Activated CD4-positive, alpha-beta memory T cell treated with anti-CD3 and anti-CD28 coated beads, Interleukin-2, amount 10 ng/mL, durations not matched to agents 7 days and 5 days (primary cell): ENCODE measurements at places on chromosomes 12 and 14. TPM values are rescaled to one million over a fixed set of nuclear protein-coding genes. Genes with fewer than 3 reads are reported as not detected.
A peak's percentile ranks its signal among the peaks of the same experiment; 100 is the strongest.

GRCh38 chr14:93369713-93370266 is 22.8 kb downstream of the COX8C start:
- DNase-seq: no peak

L2HGDH gene
- total RNA-seq: 10.0 TPM

KLHL33 gene
- 0.05 TPM for total RNA-seq

DNA sequence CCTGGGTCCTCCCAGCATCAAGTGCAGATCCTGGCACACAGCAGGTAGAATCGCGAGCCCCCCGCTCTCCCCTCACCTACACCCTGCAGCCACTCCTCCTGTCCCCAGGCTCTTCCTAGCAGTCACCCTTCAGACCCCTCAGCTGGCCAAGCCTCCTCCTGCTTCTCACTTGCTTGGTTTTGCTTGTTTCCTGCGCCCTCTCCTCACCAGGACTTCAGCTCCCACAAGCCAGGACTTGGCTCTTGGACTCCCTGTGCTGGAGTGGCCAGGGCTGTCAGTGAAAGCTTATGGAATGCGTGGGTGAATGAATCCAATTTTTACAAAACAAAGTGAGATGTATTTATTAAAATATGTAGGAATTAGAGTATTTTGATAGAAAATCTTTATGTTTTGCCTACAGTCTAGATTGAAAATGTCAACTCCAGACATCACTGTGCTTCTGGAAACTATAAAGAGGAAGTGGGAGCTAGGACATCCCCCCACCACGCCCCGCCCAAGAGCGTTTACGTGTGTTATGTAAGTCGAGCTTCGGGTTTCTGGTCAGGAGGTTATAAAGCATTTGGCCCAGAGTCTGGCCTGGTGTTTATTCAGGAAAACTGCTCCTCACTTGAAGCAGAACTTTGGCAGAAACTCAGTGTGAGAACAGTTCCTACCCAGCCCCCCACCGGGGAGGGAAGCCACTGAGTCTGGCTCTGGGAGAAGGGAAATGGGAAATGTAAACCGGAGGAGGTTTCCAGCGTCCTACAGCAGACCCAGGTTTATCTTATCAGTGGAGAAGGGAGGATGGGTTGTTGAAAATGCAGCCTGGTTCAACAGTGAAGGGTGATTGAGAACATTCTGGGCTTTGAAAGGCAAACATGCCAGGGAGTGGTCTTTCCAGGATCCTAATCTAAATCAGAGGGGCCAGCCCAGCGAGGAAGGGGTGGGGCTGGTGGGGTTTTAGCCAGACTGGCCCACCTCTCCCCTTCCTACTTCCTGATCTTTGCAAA is 8.8 kb downstream of the ALDH2 start:
- no peak for DNase-seq

LMNTD1 gene
- not detected for total RNA-seq

DNA sequence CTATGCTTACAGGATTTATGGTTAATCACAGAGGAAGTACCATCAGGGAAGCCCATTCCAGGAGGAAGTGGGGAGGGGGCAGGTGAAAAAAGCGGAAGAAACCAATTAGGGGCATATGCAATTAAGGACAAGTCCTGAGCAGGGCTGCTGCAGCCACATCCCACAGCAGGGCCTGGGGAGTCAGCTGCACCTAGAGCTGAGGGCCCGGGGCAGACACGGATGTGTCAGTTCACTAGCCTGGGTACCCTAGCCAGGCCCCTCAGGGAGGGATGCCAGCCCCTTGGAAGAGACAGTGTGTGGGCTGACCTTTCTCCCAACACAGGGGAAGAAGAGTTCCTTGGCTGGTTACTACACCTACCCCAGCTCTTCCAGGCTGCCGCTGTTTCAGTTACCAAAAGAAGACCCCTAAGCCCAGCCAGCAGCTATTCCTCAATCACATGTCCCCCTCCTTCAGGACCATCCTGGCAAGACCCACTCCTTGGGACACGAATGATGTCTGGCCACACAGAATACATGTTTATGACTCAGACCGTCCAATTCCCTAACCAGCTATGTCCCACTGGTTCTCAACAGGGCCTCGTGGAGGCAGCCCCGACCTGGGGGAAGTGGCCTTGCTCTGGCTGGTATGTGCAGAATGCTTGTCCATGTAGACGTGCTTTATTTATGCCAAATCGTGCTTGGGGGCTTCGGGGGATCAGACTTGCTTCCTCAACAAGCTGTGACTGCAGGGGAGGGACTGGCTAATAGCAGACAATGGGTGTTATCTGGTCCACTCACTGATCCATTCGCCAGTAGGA is 133.7 kb upstream of the RTL1 start:
- DNase-seq: no peak

GRCh38 chr14:100777818-100778525 is 47.9 kb upstream of the MEG3 start:
- no peak for DNase-seq

GRCh38 chr12:2376908-2377657 is 324.3 kb downstream of the CACNA1C start:
- no peak for DNase-seq

- no peak for DNase-seq
These were observed 151.2 kb downstream of the AKAP6 start for GRCh38 chr14:32480337-32480736.

GRCh38 chr14:98210045-98210672 is 1061.8 kb downstream of the BCL11B start:
- peak; percentile 48 for DNase-seq

LGR5 gene
- not detected for total RNA-seq

DNA sequence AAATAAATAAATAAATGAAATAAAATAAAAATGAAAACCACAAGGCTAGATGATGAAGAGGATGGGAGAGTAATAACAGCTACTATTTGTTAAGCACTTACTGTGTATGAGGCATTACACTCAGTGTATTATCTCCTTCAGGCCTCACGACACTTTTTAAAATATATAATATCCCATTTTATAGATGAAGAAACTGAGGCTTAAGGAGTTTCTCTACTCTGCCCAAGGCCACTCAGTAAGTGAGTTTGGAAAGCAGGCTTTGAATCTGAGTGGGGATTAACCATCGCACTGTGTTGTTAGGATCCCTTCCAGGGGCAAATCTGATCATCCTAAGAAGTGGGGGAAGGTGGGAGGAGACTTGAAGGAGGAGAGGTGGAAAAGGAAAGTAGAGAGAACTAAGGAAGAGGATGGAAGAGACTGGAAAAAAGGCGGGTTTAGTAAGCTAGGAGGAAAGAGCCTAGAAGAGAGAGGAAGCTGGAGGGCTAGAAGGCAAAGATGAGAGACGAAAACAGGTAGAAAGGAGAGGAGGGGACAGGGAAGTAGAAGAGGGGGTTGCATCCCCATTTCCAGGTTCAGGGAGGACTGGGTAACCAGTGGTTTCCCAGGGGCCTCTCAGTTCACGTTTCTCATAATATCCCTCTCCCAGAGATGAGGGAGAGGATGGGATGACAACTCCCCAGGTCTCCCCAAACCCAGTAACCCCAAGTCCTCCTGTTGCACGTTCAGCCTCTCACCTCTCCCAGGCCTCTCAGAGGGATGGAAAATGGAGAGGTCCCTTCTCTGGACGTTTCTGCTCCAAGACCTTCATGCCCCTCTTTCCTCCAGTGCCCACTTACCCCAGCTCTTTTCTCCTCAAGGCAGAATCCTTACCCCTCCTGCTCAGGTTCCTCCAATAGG is 1.7 kb downstream of the STAT6 start:
- no peak for DNase-seq

DNA sequence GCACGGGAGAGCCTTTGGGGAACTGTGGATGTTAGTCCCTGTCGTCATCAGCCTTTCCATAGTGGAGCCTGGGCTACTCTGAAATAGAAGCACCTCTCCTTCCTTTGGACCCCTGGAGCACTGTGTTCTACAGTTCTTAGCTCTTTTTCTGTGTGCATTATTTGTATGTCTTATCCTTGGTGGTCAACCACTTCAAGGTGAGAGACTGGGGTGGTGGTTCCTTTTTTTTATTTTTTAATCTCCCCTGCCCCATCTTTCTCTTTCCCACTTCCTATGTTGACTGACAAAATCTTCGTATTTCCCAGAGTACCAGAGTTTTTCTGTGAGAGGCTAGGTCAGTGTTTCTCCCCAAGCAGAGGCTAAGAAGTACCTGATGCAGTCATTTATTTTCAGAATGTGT is 111.7 kb downstream of the CRADD start:
- no peak for DNase-seq

DNA sequence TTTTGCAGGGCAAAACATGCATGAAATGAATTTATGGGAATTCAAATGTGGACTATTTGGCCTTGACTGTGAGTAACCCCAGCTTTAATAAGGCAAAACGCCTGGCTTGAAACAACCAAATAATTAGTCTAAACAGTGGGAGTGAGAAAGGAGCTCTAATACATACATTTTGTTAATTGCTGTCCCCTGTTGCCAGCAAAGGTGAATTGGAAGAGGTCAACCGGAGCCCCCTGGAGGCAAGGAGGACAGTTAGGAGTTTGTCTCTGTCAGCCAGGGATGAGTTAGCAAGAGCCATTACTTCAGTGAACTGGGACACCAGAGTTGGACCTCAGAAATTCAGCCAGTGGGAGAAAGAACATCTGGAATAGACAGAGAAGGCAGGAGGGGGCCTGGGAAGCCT is 17.4 kb downstream of the KRT76 start:
- DNase-seq: no peak

- no peak for DNase-seq
These were observed 353.5 kb downstream of the TMEM132D start for GRCh38 chr12:129550353-129550752.

- DNase-seq: no peak
These were observed 147.1 kb upstream of the SLCO1C1 start for GRCh38 chr12:20547816-20548575.

DNA sequence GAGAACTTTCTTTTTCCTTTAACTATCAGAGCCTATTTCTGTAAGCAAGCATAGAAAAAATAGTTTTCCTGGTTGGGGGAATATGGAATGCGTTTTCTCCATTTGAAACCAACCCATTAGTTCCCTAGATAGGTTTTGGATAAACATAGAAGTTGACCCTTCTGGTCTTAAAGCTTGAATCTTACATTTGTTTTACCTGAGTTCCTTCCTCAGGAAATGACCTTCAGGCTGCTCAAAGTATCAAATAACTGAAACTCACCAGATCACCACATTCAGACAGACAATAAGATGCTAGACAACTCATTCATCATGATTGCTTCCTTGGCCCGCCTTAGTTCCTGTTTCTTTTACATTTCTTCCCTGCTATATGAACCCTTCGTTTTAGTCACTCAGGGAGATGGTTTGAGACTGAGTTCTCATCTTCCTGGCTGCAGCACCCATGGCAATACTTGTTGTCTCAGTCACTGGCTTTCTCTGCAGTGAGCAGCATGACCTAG is 52.2 kb downstream of the LRP6 start:
- no peak for DNase-seq

GRCh38 chr14:95562892-95563685 is 28.2 kb downstream of the GLRX5 start:
- DNase-seq: no peak

- no peak for DNase-seq
These were observed 32.5 kb upstream of the YAF2 start for GRCh38 chr12:42270596-42270995.

DNA sequence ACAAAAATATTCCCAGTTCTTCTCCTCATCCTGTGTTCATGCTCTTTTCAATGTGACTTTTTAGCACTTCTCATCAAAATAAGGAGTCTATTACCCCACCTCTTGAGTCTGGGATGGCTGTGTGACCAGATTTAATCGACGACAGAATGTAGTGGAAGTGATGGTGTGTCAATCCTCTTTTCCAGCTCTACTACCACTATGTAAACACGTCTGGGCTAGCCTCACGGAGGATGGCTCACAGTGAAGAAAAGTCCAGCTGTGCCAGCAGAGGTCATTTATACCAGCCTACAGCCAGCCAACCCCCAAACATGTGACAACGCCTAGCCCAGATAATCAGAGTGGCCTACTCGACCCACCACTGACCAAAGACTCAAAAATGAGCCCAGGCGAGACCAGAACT is 37.3 kb upstream of the FGF6 start:
- no peak for DNase-seq

DNA sequence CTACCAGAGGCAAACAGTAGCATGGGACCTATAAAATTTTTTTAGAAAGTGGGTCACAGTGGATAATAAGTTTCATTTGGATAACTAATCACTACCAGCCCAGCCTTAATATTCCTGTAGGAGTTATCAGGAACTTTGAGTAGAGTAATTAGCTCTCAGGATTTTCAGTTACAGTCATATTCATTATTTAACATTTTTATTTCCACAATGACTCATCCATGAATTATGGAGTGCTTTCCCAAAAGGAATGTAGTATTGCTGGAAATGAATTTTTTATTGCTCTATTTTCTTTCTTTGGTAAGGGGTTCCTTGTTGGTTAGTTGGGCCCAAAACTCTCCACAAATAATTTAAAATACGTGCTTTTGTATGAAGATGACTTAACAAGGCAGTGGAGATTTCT is 53.7 kb downstream of the ERC1 start:
- DNase-seq: no peak

PDE3A gene
- total RNA-seq: not detected

DNA sequence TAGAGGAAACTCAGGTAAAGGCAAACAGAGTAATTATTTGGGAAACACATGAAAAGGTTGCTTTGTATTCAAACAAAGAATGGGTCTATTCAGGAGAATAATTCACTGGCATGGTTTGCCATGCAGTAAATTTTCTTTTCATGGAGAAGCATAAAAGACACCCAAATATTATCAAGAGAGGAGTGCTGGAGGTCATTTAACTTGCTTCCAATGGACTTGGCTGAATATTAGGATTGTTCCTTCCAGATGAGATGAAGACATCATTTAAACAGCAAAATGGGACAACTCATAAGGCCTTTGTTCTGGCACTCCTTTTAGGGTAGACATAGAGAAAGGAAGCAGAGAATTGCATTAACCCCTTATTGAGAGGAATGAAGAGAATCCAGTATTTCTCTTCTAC is 38.7 kb downstream of the WIF1 start:
- no peak for DNase-seq

APPL2 gene
- total RNA-seq: 34.2 TPM

DNA sequence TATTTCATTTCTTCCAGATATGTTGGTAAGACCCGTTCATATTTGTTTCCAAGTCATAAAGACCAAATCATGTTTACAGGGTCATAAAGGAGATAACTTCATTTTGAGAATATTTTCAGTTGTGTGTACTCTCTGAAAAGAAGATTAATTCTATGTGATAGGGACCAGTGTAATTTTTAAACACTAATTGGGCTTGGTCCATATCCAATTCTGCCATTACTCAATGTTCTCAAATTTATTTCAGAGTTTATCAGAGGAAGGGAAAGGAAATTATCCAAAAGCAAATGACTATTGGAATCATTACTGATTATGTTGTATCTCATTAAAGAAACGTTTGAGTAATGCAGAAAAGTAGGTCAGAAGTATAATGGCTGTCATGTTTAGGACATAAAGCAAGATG is 126.8 kb upstream of the DCN start:
- DNase-seq: no peak

- DNase-seq: no peak
These were observed 124.5 kb downstream of the CALM1 start for GRCh38 chr14:90521084-90521929.

GRCh38 chr12:7374423-7375144 is 69.4 kb downstream of the CD163L1 start:
- DNase-seq: peak; percentile 30
